CD4-positive, alpha-beta T cell (primary cell): ENCODE measurements at places on chromosomes 5 and 9.

DNA sequence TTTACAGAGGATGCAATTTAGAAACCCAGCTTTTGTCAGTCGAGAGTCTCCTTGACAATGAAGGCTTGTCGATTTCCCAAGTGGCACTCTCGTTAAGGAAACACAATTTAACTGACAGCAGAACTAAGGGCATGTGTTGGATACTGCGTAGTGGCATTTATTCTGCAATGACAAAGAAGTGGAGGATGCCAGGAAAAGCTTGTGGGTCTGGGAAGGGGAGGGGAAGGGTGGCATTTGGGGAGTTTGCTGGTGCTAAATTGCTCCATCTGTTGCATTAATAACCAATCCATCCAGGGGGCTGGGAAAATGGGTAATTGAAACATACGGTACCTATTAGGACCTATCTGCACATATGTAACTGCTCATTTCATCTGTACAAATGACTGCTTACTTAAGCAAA is 190.6 kb downstream of the NSG2 start:
- no peak for DNase-seq

GRCh38 chr5:167307042-167307441 is 984.4 kb upstream of the WWC1 start:
- no peak for DNase-seq

DNA sequence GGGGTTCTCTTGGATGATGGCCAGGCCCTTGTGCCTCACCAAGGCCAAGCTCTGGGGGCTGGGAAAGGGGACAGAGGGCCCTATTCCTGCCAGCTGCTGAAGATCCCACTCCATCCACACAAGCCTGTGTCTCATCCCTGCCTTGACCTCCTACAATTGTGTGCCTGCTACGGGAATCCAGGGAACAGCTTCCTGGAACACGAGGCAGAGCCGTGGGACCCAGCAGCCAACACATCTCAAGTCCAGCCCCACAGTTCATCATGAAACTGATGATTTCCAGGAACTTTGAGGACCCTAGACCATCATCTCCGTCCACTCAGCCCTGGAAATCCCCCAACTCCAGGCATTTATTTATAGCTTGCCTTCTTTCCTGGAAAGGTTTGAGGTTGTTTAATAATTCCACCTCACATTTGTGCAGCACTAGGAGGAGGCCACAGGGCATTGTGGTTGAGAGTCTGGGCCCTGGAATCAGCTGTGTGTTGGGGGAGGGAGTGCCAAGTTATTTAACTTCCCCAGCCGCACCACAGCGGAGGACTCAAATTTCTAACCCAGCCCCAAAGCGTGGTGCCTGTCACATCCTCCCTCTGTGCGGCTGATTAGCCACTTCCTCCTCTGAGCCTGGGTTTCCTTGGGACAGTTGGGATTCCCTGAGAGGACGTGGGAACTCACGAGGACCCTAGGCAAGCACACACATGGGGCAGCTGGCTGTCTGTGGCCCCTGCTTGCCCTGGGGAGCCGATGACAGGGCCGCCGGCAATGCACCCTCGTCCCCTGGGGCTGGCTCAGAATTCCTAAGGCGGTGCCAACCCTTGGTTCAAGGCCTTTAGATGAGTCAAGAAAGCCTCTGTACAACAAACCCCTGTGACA is 58.2 kb upstream of the GGTA1 start:
- no peak for DNase-seq

DNA sequence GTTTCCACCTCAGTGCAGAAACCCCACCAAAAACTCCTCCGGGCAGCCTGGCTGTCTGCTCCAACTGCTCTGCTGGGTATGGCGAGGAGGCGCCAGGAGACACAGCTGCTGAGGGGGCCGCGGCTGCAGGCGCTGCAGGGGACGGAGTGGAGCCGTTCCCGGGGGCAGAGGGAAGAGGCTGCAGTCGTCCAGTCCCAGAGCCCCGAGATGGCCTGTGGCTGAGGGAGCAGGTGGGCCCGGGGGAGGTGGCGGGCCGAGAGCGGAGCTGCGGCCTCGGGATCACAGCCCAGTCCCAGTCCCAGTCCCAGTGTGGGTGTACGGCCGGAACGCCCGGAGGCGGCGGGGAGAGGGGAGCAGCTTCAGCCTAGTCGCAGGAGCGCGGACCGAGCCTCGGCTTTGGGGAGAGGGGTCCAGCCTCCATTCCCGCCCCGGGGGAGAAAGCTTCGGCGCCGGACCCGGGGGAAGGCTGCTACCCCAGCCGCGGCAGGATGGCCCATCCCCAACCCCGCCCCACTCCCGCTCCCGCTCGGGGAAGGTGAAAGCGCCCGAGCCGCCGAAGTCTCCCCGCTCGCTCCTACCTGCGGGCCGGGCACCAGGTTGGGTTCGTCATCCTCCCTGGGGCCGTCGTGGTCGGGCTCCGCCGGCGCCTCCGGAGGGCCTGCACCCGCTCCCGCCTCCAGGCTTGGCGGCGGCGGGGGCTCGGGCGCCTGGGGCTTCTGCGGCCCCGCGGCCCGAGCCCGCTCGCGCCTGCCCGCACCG is 513 bp downstream of the FAM193B start:
- DNase-seq, result peak; percentile 7

- DNase-seq, result no peak
These were observed 171.6 kb downstream of the PAX5 start for GRCh38 chr9:36862206-36863145.

DNA sequence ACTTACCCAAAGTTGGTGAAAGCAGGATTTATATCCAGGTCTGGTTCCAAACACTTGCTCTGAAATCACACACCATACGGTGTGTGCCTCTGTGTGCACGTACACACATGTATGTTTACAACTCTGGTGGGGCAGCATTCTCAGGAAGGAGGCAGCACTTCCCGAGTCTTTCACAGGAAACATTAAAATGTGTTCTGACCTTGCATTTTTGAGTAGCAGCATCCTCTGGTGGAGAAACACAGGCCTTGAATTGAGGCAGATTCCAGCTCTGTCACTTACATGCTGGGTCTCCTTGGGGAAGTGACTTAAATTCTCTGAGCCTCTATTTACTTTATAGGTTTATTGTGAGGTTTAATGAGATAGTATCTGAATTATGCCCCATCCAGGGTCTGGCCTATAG is 126.4 kb downstream of the RGS3 start:
- no peak for DNase-seq

DNA sequence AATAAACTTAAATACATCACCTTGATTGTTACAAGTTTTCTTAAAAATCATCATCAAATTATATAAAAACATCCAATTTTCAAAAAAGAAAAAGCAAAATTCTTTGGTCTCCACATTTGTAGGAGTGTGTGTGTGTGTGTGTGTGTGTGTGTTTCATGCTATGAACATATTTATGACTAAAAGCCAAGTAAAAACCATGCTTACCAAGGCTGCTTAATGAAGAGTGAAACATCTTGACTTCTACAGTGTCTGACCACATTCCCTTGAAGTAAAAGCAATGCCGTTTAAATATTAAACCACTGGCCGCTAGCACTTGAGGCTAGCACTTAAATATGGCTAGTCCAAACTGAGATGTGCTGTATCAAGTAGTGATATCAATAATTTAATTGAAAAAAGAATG is 549.1 kb upstream of the CCNG1 start:
- no peak for DNase-seq

DNA sequence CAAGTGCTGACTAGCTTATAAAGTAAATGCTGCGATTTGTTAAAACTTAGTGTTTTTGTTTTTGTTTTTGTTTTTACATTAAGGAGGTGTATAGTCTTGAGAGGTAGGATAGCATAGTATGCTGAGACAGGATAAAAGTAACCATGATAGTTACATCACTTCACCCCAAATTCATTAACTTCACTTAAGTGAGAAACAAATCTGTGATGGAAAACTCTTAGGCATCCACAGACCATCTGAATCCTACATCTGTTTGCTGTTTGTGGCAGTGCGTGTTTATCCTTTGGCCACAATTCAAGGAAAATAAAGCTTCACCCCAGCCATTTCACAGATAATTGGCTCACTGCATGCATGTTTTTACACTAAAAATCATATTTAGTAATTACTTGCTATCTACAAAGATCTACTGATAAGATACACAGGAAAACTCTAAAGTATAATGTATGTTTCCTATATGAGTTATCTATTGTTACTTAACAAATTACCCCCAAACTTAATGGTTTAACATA is 82.0 kb downstream of the ZNF622 start:
- no peak for DNase-seq

- no peak for DNase-seq
These were observed 43.7 kb upstream of the TTC1 start for GRCh38 chr5:159965031-159965837.

DNA sequence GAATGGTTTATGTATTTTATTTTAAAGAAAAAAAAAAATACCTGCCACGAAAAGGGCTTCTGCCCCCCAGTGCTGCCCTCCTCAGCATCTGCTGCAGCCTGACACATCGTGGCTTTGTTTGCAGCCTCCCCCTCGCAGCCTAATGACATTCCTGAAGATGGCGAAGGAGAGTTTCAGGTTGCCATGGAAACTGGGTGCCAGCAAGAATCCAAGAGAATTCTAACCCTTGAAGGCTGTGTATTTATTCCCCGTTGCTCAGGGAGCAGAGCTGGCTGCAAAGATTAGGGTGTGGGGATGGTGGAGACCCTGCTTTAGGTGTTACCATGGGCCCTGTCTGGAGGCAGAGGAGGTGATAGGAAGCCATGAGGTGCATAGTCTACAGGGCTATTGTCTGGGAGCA is 126.6 kb downstream of the NSG2 start:
- DNase-seq, result no peak

GRCh38 chr9:131619680-131620079 is 74.4 kb downstream of the PRRT1B start:
- no peak for DNase-seq

DNA sequence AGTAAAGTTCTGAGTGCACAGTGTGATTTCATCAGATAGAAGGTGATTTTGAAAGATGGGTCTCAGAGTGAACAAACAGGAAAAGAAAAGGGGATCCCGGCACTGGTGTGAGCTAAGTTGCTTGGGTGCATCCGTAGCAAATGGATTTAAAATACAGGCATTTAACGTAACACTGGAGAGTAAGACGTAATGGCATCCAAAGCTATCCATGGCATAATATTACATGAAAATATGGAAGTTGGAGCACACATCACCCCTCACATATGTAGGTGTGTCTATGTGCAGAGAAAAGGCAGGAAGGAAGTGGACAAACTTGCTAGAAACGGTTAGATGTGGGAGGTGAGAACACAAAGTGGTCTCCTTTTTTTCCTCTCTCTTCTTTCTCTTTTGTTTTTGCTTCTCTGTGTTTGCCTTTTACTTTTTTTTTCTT is 38.2 kb upstream of the SEMA4D start:
- no peak for DNase-seq

- DNase-seq, result no peak
These were observed 62.8 kb upstream of the TLX3 start for GRCh38 chr5:171246231-171246630.

GRCh38 chr9:86099701-86100364 is 475 bp upstream of the GOLM1 start:
- peak; percentile 17 for DNase-seq

DNA sequence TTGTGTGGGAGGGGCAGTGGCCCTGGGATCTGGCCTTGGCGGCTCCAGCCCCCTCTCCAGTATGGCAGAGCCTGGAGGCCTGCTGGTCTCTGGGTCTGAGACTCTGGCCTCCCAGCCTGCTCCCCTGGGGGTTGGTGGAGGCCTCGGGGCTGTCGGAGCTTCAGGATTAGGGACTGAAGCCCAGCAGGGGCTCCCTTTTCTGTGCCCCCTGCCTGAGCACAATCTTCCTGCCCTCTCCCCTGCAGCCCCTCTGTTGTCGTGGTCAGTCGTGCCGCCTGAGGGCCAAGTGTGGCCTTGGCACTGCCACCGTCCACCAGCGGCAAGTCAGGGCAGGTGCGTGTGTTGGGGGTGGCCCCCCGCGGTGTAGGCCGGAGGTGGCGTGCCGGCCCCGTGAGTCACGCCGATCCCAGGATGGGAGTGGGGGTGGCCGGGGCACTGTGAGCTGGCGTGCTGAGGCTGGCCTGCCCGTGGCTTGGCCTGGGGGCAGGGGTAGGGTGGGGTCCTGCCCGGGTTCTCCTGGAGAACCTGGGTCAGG is 53.6 kb downstream of the RXRA start:
- DNase-seq, result no peak

DNA sequence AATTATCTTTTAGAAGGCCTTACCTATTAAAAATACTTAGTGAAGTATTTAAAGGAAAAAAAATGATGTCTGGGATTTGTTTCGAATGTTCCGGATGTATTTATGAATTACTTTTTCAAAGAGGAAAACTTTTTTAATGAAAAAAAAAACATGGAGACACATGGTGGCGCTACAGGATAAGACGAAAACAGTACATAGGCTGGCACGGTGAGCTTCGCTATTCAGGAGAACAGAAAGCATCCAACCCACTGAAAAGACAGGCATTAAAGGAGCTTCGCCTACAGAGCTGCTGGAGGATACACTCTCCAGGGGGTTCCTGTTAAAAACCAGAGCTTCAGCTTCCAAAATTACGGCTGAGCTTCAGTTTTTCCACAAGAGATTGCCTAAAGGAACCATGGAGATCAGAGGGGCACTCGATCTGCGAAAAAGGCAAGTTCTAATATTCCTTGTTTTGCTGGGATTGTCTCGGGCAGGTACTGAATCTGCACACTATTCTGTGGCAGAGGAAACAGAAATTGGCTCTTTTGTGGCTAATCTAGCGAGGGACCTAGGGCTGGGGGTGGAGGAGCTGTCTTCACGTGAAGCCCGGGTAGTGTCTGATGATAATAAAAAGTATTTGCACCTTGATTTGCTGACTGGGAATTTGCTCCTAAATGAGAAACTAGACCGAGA is at the start of gene PCDHB14:
PCDHB14 (plus strand) TSS at position 232 of the 672 bp plus-strand sequence; CDS start at position 395, 163 bp downstream.
- no peak for DNase-seq

GRCh38 chr5:153081385-153081784 is 409.1 kb upstream of the GRIA1 start:
- DNase-seq, result no peak

DNA sequence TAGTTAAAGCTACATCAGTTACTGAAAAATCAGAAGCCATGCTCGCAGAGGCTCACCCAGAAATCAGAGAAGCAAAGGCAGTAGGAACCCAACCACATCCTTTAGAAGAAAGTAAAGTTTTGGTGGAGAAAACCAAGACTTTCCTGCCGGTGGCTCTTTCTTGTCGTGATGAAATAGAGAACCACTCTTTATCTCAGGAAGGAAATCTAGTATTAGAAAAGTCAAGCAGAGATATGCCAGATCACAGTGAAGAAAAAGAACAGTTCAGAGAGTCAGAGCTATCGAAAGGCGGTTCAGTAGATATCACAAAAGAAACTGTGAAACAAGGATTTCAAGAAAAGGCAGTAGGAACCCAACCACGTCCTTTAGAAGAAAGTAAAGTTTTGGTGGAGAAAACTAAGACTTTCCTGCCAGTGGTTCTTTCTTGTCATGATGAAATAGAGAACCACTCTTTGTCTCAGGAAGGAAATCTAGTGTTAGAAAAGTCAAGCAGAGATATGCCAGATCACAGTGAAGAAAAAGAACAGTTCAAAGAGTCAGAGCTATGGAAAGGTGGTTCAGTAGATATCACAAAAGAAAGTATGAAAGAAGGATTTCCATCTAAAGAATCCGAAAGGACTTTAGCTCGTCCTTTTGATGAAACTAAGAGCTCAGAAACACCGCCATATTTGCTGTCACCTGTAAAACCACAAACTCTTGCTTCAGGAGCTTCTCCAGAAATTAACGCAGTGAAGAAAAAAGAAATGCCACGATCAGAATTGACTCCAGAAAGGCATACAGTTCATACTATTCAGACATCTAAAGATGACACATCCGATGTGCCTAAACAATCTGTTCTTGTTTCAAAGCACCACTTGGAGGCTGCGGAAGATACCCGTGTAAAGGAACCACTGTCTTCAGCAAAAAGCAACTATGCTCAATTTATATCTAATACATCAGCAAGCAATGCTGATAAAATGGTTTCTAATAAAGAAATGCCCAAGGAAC is 47.2 kb downstream of the CMYA5 start:
- DNase-seq, result no peak
